EH (cell line): ENCODE measurements at places on chromosomes 2 and 18.

- DNase-seq, result no peak
Measured at GRCh38 chr2:200968735-200969134, 5.3 kb upstream of the ORC2 start.

- DNase-seq, result no peak
Measured at GRCh38 chr2:174623690-174624089, 26.1 kb upstream of the WIPF1 start.

- DNase-seq, result peak; percentile 38
Measured at GRCh38 chr2:105557021-105557920, 158.4 kb upstream of the FHL2 start.

DNA sequence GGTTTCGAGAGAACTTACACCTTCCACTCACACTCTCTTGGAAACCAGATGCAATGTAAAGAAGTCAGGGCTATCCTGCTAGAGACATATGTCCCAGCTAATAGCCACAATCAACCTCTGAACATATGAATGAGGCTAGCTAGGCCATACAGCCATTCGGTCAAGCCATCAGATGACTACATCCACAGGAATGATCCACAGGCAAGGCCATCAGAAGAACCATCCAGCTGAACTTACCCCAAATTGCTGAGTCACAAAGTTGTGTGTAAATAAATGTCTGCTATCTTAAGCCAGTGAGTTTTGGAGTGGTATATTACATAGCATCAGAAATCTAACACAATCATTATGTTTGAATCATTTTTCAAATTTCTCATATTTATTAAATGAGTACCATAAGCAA is 5.2 kb upstream of the SPAST start:
- peak; percentile 65 for DNase-seq

GRCh38 chr2:158115202-158115767 is 13.6 kb downstream of the UPP2 start:
- DNase-seq, result no peak

DNA sequence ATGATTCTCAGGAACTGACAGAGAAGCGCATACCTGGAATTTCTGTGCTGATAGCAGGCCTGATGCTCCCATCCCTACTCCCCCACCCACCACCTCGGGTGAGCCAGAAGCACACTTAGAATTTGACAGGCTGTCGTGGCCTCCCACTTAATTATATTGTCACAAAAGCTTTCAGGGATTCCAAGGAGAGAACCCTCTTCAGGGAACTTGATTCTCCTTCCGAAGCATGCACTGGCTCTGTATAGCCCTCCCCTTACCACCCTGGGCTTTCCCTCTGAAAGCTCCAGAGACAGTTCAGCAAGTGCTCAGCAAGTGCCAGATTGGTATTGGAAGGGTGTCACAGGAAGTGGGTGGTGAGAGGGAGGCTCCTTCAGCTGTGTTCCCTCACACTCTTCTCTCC is 252.5 kb upstream of the SIX2 start:
- DNase-seq, result no peak

- no peak for DNase-seq
Measured at GRCh38 chr2:187187519-187187918, 260.5 kb downstream of the CALCRL start.

DNA sequence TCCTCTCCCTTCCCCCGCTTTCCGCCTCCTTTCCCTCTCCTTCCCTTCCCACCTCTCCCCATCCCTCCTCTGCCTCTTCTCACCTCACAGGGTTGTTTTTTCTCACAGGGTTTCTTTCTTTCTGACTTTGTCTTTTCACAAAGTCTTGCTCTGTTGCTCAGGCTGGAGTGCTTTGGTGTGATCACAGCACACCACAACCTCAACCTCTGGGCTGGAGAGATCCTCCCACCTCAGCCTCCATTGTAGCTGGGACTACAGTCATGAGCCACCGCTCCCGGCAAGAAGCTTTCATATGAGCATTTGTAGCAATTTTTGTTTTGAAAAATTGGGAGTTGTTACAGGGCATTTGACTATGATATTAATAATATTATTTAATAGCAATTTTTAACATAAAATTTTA is 32.9 kb downstream of the ACSL3 start:
- DNase-seq, result no peak

GRCh38 chr2:128498086-128498485 is 179.4 kb upstream of the HS6ST1 start:
- no peak for DNase-seq

DNA sequence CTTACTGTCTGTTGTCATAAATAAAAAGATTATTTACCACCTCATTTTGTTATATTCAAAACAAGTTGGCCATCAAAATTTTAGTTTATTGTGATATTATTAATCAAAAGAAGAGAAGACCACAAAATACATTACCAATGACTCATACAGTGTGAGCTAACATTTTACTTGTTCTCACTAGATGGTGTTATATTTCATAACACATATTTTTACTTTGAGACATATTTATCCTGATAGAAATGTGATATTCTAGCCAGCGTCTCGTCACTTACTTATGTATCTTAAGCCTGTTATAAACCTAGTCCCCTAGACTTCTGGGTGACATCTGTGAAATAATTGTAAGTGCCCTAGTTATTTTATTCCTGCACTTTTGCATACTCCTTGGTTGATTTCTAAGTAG is 263.2 kb downstream of the CDH7 start:
- DNase-seq, result no peak

- no peak for DNase-seq
Measured at GRCh38 chr2:109183871-109184270, 54.9 kb downstream of the SH3RF3 start.

GRCh38 chr2:145743011-145743410 is 1223.1 kb upstream of the ZEB2 start:
- peak; percentile 12 for DNase-seq

GRCh38 chr2:219733746-219734145 is 106.3 kb downstream of the SLC4A3 start:
- no peak for DNase-seq

- peak; percentile 24 for DNase-seq
Measured at GRCh38 chr2:64737547-64737946, 83.8 kb upstream of the SERTAD2 start.

DNA sequence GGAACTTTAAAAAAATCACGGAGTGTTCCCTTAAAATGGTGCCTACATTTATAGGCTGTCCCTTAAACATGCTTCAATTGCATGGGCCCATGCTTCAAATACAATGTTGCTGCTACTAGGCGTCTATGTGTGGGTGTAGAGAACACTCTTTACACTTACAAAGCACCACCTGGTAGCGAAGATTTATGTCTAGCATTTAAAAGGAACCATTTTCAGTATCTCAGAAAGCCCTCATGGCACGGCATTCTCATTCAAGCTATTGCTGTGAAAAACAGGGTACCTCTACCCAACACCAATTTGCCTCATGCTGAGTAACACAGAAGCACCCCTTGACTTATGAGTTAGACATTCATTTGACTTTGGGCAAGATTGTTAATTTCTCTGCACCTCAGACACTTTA is 112.9 kb upstream of the CNTNAP5 start:
- DNase-seq, result no peak

- no peak for DNase-seq
Measured at GRCh38 chr2:217776631-217777030, 226.2 kb downstream of the TNS1 start.

- peak; percentile 31 for DNase-seq
Measured at GRCh38 chr2:126749537-126749936, 93.6 kb downstream of the GYPC start.

- peak; percentile 20 for DNase-seq
Measured at GRCh38 chr18:25075783-25076182, 276.2 kb downstream of the ZNF521 start.

DNA sequence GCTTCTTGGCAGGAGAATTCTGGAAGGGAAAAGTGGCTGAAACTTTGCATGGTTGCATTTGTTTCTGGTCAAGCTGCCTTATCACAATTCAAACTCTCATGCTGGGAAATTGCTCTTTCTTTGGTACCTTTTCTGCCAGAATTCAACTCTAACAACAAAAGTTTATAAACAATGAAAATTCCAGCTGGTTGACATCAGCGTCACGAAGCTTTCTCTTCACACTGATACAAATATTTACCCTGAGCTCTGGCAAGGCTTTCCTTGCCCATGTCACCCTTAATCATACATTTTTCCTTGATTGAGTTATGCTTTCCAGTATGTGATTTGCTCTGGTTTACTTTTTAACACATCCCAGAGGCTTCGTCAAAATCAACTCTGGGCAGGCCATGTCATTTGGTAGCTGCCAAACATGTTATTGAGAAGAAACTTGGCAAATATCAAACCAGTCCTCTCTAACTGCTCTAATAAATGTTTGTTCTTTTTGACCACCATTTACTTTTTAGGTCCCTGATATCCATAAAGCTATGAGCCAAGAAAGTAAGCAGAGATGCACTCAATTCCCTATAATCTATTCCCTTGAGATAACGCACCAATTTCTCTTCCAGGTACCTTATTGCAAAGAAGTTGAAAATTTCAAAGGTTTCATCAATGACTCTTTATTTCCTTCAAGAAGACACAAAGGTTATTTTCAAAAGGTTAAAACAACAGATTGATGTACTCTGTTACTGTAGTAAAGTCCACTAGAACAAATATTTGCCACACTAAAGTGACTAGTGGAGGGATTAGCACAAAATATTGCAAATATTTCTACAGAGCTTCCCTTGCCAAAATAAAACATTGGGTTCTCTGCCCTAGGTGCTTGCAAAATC is 1241.1 kb upstream of the ZEB2 start:
- peak; percentile 76 for DNase-seq

DNA sequence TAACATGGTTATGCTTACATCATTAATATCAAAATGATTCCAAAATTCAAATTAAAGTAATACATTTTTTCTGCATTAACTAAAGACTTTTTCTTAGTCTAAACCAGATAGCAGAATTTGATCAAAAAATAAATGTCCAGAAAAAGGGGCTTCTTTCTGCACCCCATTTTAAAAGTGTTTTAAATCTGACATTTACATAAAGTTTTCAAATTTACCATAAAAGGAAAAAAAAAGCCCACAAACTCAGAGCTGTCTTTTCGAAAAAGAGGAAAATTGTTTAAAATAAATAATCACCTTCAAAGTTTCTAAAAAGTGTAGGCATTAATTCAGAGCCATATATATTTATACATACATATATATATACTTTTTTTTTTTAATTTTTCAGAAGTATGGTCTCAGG is 1.5 kb downstream of the FASTKD1 start:
- DNase-seq, result no peak

DNA sequence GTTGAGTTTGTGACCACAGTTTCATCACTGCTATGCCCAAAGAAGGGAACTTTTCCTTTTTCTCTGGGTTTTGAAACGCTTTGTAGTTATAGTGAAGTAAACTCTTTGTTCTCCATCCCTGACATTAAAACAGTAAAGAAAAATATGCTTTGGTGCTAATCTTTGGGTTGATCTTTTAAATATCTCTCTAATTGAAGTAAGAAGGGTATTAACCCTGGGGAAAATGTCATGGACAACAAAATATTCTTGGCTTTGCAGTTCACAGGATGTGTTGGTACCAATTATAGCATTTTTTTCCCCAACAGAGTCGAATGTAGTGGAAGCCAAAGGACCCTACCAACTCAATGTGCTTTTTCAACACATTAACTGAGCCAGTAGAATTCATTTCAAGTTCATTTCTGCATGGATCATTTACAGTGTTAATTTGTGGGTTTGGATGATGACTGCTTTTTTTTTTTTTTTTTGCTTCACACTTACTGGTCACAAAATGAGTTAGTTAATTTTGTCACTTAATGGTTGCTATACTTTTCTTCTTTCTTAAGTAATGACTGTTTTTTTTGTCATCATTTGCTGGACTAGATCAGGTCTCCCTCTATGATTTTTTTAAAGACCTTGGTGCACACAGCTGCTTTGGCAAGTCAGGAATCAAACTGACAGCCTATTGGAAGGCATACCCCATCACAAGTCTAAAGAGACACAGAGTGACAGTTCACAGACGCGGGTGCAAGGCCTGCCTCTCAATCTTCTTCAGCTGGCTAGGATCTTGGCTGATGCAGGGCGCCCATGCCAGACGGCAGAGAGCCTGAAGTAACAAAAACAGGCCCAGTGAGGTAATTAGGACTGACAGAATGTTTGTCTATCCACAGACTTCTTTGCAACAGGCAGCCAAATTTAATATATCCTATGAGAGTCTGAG is 98.8 kb upstream of the MMADHC start:
- DNase-seq, result no peak

DNA sequence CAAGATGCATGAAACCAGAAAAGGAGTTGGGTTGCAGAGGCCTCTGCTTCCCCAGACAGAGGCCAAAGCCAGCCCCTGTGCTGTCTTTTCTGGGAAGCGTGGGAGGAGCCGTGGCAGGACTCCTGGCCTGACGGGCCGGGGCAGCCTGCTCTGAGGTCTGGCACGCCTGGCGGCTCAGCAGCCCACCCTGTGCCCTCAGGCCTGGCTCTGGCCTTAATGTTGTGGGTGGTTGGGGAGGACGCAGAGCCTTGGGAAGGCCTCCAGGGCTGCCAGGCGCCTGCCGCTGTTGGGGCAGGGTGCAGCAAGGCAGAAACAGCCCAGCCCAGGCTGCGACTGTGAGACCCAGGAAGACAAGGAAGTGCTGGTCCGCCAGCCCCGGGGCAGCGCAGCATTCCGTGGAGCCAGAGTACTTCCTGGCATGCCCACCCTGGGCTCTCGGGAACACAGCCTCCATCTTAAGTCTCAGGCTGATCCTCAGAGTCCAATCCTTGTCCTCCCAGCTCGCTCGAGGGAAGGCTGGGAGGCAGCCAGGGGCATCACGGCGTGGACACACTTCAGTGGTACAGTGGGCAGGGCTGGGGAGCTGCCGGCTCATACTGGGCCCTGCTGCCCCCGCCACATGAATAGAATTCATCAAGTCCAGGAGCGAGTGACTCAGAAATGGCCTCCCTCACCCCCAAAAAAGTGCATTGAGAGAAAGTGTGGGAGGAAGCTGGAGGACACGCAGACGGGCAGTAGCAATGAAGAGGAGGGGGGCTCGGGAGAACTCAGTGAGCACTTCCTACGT is 72.6 kb downstream of the EMX1 start:
- no peak for DNase-seq

- DNase-seq, result peak; percentile 94
Measured at GRCh38 chr2:209525834-209526281, 102.0 kb downstream of the MAP2 start.

DNA sequence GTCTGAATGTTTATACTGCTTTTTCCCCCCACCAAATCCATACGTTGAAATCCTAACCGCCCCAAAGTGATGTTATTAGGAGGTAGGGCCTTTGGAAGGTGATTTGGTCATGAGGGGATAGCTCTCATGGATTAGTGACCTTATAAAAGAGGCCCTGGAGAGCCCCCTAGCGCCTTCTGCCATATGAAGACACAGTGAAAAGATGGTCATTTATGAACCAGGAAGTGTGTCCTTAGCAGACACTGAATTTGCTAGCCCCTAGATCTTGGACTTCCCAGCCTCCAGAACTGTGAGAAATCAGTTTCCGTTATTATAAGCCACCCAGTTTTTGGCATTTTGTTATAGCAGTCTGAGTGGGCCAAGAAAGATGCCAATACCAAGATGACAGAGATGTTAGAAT is 7.2 kb upstream of the TSN start:
- peak; percentile 74 for DNase-seq
